HTR-8/SVneo (cell line): ENCODE measurements at places on chromosomes 6 and 20.

DNA sequence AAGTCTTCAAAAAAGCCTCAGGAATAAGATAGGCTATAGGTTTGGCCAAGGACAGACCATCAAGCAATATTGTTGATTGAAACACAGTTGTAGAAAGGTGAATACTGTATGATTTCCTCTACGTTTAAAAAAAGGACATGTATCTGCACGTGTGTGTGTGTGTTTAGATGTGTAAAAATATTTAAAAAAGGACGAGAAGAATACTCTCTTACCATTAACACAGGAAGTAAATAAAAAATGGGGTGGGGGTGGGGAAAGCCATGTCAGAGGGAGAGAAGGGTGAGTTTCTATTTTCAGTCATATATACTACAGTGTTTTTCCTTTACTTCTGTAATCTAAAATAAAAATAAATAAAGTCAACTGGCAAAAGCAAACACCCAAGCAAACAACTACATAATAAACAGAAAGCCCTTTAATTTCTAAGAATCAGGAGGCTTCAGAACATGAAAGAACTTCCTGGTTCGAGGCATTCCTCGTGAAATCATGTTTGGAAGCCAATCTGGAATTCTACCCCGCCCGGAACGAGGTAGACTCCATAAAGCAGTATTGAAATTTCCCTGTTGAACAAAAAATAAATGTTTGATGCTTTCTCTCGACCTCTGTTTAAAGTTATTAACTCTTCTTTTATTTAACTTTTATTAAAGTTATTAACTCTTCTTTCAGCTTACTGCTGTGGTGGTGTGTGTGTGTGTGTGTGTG, 158.1 kb upstream of the ZNF217 start:
- DNase-seq, result no peak

DNA sequence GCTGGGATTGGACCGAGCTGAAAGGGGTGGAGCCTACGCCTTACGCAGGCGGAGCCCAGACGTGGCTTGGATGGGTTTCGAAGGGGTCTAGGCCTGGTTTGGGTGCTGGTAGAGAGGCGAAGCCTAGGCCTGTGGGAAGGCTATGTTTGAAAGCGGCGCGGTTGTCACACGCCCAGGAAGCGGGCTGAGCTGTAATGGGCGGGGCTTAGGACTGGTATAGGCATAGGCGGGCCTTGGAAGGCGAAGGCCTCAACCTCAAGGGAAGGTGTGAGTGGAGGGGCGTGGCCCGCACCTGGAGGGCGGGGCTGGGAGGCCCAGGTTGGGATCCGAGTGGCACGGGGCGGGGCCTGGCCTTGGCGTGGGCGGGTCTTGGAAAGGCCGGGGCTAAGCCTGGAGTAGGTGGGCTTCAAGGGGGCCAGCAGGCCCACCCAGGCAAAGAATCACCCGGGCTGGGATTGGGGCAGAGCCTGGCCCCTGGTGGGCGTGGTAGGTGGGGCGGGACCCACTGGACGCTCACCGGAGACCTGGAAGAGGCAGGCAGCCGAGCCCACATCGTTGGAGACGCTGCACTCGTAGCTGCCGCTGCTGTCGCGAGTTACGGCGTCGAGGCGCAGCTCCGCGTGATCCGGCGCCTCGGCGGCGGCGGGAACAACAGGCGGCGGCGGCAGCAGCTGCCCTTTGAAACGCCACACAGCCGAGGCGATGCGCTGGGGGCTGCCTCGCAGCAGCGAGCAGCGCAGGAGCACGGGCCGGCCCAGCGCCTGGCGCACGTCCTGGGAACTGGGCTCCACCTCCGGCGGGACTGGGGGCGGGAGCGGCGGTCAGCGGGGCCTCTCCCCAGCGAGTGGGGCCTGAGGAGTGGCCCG, 49.0 kb downstream of the MDGA1 start:
- DNase-seq, result no peak

DNA sequence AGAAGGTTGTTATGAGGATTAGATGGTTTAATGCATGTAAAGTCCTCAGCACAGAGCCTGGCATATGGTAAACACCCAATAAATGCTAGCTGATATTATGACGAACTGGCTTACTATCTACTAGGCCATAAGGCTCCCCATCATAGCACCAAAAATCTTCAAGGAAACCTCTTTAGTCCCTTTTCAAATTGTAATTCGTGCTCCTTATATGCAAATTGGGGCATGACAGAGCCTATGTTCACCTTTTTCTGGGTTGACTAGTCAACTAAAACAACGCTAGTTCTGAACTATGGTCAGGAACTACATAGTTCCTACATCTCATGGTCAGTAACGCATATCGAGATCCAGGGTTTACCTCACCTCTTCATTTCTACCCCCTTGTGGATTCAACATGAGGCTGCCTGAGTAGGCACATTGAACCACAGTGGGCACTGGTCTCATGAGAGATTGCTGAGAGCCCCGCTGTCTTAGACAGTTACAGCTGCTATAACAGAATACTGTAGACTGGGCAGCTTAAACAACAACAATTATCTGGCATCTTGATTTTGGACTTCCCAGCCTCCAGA, 97.2 kb upstream of the TNFAIP3 start:
- no peak for DNase-seq

- DNase-seq, result peak; percentile 51
Measured at GRCh38 chr6:53979468-53980067, 131.7 kb upstream of the MLIP start.
